ENCODE measurements at places on chromosomes 1 and 21.

DNA sequence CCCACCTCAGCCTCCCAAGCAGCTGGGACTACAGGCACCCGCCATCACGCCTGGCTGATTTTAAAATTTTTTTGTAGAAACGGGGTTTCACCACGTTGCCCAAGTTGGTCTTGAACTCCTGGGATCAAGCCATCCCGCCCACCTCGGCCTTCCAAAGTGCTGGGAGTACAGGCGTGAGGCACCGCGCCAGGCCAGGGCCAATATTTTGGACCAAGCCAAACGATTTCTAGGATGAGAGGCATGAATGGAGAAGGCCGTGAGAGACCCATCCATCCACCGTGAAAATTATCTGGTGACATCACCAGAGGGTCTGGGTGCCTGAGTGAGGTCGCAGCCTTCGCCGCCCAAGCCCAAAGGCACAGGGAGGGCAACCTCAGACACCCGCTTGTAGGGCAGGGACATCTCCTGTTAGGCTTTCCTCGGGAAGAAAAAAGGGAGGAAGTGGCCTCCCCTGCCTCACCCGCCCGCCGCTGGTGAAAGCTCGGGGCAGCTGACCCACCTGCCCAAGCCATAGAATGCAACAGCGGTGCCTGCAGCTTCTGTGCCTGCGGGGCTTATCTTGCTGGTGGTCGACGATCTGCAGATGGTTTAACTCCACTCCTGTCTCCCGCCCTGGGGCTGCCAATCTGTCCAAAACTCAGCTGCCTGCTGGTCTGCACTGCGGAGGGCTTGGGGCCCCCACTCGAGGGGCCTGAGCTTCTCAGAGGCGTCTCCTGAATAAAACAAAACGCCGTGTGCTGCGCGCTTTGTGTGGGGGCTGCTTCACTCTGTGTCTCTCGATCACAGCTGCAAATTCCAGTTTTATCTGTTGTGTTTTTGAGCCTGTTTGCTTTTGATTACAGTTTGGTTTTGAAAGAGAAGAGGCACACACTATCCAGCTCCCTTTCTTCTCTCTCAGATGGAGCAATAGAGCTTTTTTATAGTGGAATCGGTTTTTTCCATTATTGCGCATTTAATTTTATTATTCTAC lies 85.8 kb downstream of the MRPS6 start:
- no peak for DNase-seq
- no peaks in the 10 kb centered on the region for H3K27me3 ChIP-seq
- no peak overlapping the region for H3K27ac ChIP-seq
- H3K4me1 ChIP-seq = peaks cover 26% of the 10 kb centered on the region
- peaks cover 25% of the 10 kb centered on the region for H3K36me3 ChIP-seq
- no peak overlapping the region for H3K4me3 ChIP-seq

GRCh38 chr1:20153000-20153418 lies 13.9 kb downstream of the PLA2G2F start:
- H3K27me3 ChIP-seq = peaks cover 2% of the 10 kb centered on the region
- DNase-seq = peak; percentile 24

DNA sequence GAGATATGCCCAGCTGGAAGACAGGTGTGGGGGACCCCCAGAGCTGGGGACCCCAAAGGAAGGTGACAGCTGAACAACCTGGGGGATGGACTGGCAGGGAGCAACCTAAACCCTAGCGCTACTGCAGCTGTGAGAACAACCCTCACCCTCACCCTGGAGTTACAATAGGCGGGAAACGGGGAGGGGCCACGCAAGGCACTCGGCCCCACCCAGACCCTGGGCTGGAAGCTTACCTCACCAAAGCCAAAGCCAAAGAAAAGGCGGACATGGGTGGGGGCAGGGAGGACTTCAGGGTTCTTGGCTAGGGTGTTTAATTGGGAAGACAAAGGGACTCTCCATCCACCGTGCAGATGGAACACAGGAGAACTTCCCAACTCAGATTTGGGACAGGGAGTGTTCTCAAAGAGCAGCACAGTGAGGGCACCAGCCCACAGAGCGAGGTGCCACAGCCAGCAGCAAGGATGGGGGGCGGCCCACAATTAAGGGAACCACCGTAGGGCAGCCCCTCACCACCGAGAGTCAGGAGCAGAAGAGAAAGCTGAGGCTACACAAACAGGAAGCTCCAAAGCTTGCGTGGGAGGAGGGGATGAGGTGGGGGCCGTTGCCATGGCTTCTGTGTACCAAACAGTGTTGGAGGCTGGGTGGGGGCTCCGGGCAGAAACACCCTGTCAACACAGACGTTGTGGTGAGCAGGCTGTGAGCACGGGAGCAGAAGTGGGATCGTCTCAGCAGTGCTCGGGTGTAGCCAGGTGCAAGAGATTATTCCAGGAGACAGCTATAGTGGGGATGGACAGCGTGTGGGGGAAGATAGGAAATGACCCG lies 1.9 kb downstream of the TAGLN2 start:
- H3K27ac ChIP-seq = peak overlapping the region; percentile 98
- H3K4me1 ChIP-seq = peaks cover 48% of the 10 kb centered on the region
- peaks cover 29% of the 10 kb centered on the region for H3K36me3 ChIP-seq
- no peaks in the 10 kb centered on the region for H3K27me3 ChIP-seq

GRCh38 chr1:54967372-54967771 lies 13.1 kb upstream of the TMEM61 start:
- no peak overlapping the region for H3K27ac ChIP-seq
- H3K36me3 ChIP-seq = no peaks in the 10 kb centered on the region
- H3K27me3 ChIP-seq = peaks cover 7% of the 10 kb centered on the region
- DNase-seq = no peak

DNA sequence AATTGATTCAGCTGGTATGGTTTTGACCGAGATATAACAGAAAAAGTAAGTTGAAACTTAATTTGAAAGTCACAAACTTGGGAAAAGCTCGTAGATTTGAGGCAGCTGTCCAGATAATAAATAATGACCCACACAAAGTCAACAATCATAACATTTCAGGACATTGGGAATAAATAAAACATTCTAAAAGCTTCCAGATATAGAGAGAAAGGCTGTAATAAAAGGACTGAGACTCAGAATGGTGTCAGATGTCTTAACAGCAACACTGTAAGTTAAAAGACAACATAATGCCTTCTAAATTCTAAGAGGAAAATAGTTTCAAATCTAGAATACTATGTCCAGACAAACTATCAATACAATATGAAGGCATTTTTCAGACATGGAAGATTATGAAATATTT lies 163.3 kb downstream of the CDC42BPA start:
- H3K4me1 ChIP-seq = no peaks in the 10 kb centered on the region
- peaks cover 10% of the 10 kb centered on the region for H3K27me3 ChIP-seq
- H3K27ac ChIP-seq = no peak overlapping the region
- H3K36me3 ChIP-seq = no peaks in the 10 kb centered on the region

- no peak overlapping the region for H3K27ac ChIP-seq
- H3K4me1 ChIP-seq = peaks cover 22% of the 10 kb centered on the region
- H3K36me3 ChIP-seq = peaks cover 13% of the 10 kb centered on the region
- no peak for DNase-seq
- H3K27me3 ChIP-seq = peaks cover 2% of the 10 kb centered on the region
Observed at GRCh38 chr1:186308264-186309060, 66.6 kb downstream of the TPR start.

GRCh38 chr1:168172250-168172915 lies 6.4 kb upstream of the TIPRL start:
- no peaks in the 10 kb centered on the region for H3K36me3 ChIP-seq
- DNase-seq = no peak
- H3K27me3 ChIP-seq = peaks cover 19% of the 10 kb centered on the region
- H3K4me1 ChIP-seq = peaks cover 1% of the 10 kb centered on the region
- no peak overlapping the region for H3K27ac ChIP-seq

GRCh38 chr1:243558576-243558975 lies 291.5 kb downstream of the AKT3 start:
- H3K36me3 ChIP-seq = peaks cover 7% of the 10 kb centered on the region
- no peaks in the 10 kb centered on the region for H3K27me3 ChIP-seq
- H3K27ac ChIP-seq = no peak overlapping the region
- no peak for DNase-seq

GRCh38 chr21:41774467-41775148 lies 7.8 kb upstream of the RIPK4 start:
- no peaks in the 10 kb centered on the region for H3K4me1 ChIP-seq
- H3K36me3 ChIP-seq = no peaks in the 10 kb centered on the region
- peaks cover 57% of the 10 kb centered on the region for H3K27me3 ChIP-seq
- DNase-seq = no peak

DNA sequence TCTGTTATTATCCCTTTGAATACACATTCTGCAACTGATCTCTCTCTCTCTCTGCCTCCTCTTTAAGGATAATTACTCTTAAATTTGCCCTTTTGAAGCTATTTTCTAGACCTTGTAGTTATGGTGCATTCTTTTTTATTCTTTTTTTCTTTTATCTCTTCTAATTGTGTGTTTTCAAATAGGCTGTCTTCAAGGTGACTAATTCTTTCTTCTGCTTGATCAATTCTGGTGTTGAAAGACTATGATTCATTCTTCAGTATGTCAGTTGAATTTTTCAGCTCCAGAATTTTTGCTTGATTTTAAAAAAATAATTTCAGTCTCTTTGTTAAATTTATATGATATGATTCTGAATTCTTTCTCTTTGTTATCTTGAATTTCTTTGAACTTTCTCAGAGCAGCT lies 95.6 kb upstream of the GPR52 start:
- H3K27me3 ChIP-seq = no peaks in the 10 kb centered on the region
- no peak for DNase-seq
- H3K27ac ChIP-seq = no peak overlapping the region
- no peak overlapping the region for H3K4me3 ChIP-seq
- no peaks in the 10 kb centered on the region for H3K4me1 ChIP-seq

DNA sequence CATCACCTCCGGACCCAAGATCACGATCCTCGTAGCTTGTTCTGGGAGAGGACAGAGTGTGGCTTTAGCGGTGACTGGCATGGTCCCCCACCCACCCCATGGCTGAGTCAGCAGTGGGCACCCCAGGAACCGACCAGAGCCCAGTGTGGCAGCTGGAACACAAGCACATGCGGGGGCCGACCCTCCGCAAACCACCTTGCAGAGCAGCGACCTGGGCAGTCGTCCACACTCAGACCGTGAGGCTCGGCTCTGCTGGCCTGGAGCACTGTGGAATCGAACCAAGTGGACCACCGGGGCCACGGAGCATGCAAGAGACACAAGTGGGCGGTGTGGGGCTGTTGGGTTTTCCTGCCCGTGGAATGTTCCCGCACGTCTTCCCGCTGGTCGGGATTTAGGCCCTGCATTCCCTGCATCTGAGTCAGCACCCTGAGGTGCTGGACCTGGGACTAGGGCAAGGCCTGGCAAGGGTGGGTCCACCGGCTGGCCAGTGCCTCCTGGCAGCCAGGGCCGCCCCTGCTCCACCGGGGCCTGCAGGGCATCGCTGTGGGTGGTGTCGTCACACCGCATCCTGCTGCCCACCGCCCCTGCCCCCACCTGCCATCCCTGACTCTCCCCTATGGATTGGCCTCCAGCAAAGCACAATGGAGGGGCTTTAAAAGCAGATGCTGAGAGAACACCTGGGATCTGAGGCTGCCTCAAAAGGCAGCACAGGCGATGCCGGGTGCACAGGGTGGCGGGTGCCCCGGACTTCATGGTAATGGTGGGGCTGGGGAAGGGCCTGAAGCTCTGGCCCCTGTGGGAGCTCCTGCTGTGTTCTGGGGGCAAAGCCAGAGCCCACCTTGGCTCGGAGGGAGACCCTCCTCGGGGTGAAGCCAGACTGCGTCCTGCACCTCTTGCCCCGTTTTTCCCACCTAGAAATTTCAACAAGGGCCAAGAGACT lies 18.5 kb downstream of the MORN1 start:
- no peaks in the 10 kb centered on the region for H3K36me3 ChIP-seq
- no peaks in the 10 kb centered on the region for H3K27me3 ChIP-seq
- DNase-seq = peak; percentile 9
- H3K27ac ChIP-seq = no peak overlapping the region

- H3K36me3 ChIP-seq = peaks cover 54% of the 10 kb centered on the region
- DNase-seq = no peak
- H3K27me3 ChIP-seq = no peaks in the 10 kb centered on the region
- peaks cover 37% of the 10 kb centered on the region for H3K4me1 ChIP-seq
Observed at GRCh38 chr1:205168291-205168690, 43.2 kb downstream of the DSTYK start.

DNA sequence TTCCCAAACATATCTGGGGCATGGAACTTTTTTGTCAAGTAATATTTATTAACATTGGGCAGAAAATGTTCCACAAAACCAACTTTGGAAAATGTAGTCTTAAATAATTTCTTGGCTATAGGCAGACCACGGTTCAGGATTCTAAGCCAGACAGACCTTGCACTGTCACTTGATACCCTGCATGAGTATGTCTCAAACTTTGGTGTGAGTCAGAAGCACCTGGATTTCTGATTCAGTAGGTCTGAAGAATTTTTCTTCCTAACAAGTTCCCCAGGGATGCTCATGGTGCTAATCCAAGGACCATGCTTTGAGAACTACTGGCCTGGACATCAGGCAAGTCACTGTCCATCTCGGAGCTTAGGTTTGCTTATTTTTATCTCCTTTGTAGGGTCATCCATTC lies 562.0 kb downstream of the PLPP3 start:
- no peak for DNase-seq
- H3K27ac ChIP-seq = no peak overlapping the region
- H3K4me1 ChIP-seq = no peaks in the 10 kb centered on the region
- no peaks in the 10 kb centered on the region for H3K36me3 ChIP-seq
- no peak overlapping the region for H3K4me3 ChIP-seq
- no peaks in the 10 kb centered on the region for H3K27me3 ChIP-seq

GRCh38 chr21:40433538-40433937 lies 413.4 kb downstream of the DSCAM start:
- no peaks in the 10 kb centered on the region for H3K4me1 ChIP-seq
- DNase-seq = no peak
- no peak overlapping the region for H3K27ac ChIP-seq
- H3K36me3 ChIP-seq = no peaks in the 10 kb centered on the region
- H3K27me3 ChIP-seq = no peaks in the 10 kb centered on the region

GRCh38 chr1:206709772-206710459 lies 25.2 kb downstream of the MAPKAPK2 start:
- no peak for DNase-seq
- H3K36me3 ChIP-seq = peaks cover 13% of the 10 kb centered on the region
- no peak overlapping the region for H3K27ac ChIP-seq
- peaks cover 64% of the 10 kb centered on the region for H3K4me1 ChIP-seq
- no peak overlapping the region for H3K4me3 ChIP-seq
- no peaks in the 10 kb centered on the region for H3K27me3 ChIP-seq

GRCh38 chr1:27632387-27633297 lies 2.3 kb downstream of the FGR start:
- no peaks in the 10 kb centered on the region for H3K36me3 ChIP-seq
- peaks cover 59% of the 10 kb centered on the region for H3K4me1 ChIP-seq
- peaks cover 10% of the 10 kb centered on the region for H3K27me3 ChIP-seq
- H3K4me3 ChIP-seq = peak overlapping the region; percentile 53
- peak; percentile 73 for DNase-seq

Measured in activated naive CD8-positive, alpha-beta T cell treated with anti-CD3 and anti-CD28 coated beads, Interleukin-2, amount 10 ng/mL, durations not matched to agents 7 days and 5 days (primary cell).